Activated CD8-positive, alpha-beta memory T cell treated with anti-CD3 and anti-CD28 coated beads, Interleukin-2, amount 10 ng/mL, durations not matched to agents 7 days and 5 days (primary cell): ENCODE measurements at places on chromosomes 7 and 10. TPM values are rescaled to one million over a fixed set of nuclear protein-coding genes. Genes with fewer than 3 reads are reported as not detected.

CNTNAP2 gene
- not detected for total RNA-seq

ADCY1 gene
- 1.3 TPM for total RNA-seq

RNF32 gene
- 2.0 TPM for total RNA-seq

PIK3CG gene
- 50.5 TPM for total RNA-seq

CFAP69 gene
- total RNA-seq, result 0.42 TPM

SPOCK2 gene
- total RNA-seq, result 127 TPM

SPDYE11 gene
- total RNA-seq, result not detected

BBIP1 gene
- total RNA-seq, result 23.1 TPM

EPO gene
- not detected for total RNA-seq

PTER gene
- 16.0 TPM for total RNA-seq

DENND2A gene
- total RNA-seq, result 0.32 TPM

SLC26A5 gene
- total RNA-seq, result not detected

HTR7 gene
- not detected for total RNA-seq
